ENCODE measurements at places on chromosomes 5 and 9.

DNA sequence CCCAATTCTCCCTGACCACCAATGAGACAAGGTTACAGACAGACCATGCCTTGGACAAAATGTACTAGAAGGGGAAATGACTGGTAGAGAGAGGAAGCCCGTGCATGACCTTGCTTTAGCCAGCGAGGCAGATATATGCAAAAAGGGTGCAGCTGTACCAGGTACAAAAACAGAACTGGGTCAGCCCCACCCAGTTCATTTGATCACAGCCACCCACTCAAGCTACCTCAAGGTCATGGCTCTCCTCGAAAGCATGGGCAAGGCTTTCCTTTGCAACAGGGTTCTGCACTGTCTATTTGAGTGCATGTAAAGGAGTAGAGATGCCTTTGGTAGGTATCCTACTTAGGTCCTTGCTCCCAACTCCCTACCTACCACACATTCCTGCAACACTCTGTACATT, 33.3 kb downstream of the TLE1 start:
- peak; percentile 4 for DNase-seq

DNA sequence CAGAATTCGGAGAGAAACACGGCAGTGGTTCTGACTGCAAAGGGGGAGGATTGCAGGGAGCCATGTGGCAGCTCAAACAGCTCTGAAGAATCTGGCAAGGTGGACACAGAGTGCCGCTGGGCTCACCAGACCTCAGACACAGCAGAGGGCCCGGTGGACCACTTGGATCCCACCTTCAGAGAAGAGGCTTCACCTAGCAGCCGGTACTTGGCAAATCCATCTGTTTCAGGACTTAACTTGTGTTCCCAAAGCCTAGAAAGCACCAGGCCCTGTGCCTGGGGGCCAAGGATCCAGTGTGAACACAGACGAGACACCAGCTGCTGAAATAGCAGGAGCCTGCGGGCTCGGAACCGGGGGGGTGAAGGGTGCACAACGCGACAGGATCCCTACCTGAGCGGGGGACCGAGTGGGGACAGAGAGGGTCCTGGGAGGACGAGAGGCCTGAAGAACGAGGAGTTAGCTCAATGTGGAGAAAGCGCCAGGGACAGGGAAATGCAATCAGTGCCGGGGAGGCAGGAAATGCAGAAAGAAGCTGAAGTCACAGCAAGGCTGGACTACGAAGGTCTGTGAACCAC, 44.6 kb downstream of the BTNL9 start:
- DNase-seq, result no peak

- DNase-seq, result no peak
Measured at GRCh38 chr5:73215531-73215890, 42.5 kb downstream of the TMEM174 start.

GRCh38 chr9:37329576-37329975, 92.9 kb upstream of the GRHPR start:
- peak; percentile 41 for DNase-seq

- DNase-seq, result no peak
Measured at GRCh38 chr9:20898885-20899554, 132.4 kb downstream of the HACD4 start.

GRCh38 chr5:68343421-68343826, 127.9 kb downstream of the PIK3R1 start:
- DNase-seq, result no peak

- no peak for DNase-seq
Measured at GRCh38 chr9:111427186-111427585, 57.0 kb downstream of the ECPAS start.

DNA sequence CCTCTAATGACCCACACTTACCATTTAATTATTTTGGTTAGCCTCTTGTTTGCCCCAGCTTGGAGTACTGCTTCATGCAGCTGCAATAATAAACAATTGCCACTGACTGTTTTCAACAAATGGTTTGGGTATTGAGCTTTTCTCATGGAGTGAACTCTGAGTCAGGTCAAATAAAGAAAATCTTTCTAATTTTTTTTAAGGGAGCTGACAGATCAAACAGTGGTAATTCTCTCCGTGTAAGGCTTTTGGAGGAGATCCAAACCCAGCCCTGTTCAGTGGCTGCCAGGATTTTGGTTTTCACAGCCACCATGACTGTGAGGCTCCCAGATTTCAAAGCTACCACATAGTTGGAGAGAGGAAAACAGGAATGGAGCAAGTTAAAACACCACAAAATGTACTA, 110.7 kb upstream of the EFNA5 start:
- no peak for DNase-seq

DNA sequence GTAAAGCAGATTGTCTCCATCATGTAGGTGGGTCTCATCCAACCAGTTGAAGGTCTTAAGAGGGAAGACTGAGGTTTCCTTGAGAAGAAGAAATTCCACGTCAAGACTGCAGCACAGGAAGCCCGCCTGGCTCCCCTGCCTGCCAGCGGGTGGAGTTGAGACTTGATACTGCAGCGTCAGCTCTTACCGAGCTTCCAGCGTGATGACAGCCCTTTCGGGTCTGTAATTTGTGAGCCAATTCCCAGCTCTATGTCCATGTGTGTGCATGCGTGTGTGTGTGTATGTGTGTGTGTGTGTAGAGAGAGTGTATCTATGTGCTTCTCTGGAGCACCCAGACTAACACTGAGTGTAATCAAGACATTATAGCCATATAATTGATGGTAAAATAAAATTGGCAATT, 379.7 kb upstream of the IRX2 start:
- no peak for DNase-seq

GRCh38 chr9:121279776-121280388, 11.9 kb downstream of the GSN start:
- DNase-seq, result no peak

- no peak for DNase-seq
Measured at GRCh38 chr5:61055434-61056006, 106.7 kb downstream of the SMIM15 start.

DNA sequence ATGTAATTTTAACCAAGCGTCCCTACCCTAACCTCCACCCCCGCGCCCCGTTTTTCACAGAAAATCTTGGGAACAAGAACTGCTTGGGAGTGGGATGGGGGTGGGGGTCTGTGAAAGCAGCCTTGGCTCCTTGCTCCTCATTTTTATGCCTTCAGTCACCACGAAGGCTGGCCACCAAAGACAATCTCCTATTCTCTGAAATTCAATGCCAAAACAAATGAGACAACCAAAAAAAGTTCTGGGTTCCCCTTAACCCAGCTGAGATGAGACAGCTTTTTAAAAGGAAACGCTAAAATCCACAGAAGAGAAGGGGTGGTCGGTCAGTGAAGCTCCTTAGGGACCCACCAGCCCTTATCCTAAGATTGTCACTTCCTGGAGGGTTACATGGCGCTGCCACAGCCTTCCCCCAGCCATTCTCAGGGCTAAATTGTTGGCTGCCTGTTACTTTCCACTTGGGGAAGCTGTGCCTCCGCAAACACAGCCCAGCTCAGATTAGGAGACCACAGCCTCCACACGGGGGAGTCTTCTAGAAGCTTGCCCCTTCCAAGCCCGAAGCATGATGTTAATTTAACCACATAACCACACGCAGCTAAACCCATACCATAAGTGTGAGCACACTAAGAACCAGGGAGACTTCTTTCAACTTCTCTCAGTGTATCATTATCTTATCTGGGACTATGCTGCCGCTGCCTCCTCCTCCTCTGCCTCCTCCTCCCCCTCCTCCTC, 136.3 kb downstream of the FOXD1 start:
- DNase-seq, result peak; percentile 22

DNA sequence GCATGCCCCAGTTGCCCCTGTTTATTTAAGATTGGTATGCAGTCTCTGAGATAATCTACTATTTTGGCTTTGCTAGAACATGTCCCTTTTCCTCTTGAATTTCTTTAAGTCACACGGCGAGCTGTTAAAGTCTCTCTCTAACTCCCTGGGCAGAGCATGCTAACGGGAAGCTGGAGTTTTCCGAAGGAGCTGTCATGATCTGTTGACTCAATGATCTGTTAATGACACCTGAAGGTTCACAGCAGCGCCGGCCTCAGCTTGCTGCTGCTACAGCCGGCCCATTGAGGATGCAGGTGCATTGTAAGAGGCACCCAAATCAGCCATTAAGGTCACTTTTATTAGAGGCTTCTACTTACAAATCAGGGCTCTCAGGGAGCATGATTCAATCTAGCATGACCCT, 1203.4 kb downstream of the MAT2B start:
- no peak for DNase-seq

DNA sequence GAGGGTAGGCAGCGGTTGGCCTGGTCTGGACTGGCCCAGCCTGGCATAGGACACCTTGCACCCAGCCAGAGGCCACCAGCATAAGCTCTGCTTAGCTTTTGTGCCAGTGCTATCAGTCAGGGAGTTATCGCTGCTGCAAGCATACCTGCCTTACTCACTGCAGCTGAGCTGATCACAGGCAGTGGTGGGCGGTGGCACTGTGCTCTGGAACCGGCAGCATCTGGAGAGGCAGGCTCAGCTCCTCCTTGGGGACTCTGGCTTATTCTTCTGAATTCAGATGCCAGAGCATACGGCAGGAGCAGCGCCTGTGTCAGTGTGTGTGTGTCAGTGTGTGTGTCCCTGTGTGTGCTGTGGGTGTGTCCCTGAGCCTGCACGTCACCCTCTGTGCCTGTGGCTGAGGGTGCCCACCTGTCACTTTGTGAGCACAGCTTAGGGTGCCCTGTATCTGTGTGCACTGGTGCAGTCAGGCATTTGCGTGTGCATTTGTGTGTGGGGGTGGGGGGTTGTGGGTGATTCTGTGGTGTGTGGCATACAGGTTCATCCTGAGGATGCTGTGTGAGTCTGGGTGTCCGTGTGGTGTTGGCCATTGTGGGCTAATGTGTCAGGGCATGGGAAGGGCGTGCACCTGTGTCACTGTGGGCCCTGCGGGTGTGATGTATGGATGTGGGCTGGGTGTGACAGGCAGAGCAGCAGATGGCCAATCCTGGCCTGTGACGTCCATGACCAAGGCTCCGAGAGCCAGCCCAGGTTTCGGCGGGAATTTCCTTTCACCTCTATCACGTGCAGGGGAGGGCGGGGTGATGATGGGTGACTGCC, 23.5 kb downstream of the LMX1B start:
- peak; percentile 63 for DNase-seq

DNA sequence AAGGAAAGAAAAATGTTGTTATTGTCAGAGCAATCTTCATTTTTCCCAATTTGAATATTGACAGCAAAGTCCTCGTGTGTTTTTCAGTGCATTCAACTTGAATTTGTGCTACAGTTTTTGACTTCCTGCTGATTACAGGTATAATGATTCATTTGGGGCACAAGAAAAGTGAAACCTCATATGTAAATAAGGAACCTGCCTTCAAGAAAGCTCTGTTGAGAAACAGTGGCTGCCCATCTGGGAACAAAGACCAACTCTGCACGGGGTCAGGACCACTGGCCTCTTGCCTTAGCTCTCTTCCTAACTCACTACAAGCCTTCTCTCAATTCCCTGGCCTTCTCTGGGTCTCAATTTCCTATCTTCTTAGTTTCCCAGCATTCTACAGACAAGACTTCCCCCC, 21.0 kb downstream of the TIMD4 start:
- no peak for DNase-seq

GRCh38 chr9:98743329-98743728, 34.6 kb upstream of the GABBR2 start:
- no peak for DNase-seq

DNA sequence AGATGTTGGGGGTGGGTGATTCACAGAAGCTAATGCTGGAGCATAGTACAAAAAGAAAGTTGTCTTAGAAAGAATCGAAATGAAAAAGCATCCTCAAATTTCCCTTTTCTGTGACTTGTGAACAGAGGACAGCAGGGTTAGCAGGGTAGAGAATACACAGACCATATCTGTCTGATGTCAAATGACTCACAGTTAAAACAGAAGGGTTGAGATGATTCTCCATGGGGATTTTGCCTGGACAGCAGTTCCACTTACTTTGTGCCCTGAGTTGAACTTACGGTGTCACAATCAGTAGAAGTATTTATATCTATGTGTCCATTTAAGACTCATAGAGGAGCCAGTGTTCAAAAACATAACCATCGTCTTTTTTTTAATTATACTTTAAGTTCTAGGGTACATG, 801.6 kb downstream of the KCTD16 start:
- no peak for DNase-seq

DNA sequence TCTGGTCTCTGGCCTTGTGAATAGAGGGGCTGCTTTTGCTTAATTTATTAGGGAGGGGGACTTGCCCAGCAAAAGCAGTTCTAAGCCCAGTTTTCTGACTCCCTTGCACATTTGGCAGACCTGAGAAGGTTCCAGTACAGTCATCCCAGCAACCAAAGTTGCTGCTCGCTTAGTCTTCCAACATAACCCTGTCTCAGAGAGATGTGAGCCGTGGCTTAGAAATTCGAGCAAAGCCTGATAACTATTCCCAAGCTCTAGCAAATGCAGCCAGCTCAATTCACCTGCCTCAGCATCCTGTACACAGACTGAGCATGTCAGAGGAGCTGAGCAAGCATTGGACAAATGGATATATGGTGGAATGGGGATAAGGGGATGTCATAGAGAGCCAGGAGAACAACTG, 401.9 kb downstream of the SPOCK1 start:
- DNase-seq, result no peak

GRCh38 chr9:101677861-101678260, 60.6 kb downstream of the GRIN3A start:
- no peak for DNase-seq

GRCh38 chr9:138118601-138119071, 241.1 kb downstream of the CACNA1B start:
- no peak for DNase-seq

- no peak for DNase-seq
Measured at GRCh38 chr9:97536480-97536879, 35.0 kb downstream of the TMOD1 start.

DNA sequence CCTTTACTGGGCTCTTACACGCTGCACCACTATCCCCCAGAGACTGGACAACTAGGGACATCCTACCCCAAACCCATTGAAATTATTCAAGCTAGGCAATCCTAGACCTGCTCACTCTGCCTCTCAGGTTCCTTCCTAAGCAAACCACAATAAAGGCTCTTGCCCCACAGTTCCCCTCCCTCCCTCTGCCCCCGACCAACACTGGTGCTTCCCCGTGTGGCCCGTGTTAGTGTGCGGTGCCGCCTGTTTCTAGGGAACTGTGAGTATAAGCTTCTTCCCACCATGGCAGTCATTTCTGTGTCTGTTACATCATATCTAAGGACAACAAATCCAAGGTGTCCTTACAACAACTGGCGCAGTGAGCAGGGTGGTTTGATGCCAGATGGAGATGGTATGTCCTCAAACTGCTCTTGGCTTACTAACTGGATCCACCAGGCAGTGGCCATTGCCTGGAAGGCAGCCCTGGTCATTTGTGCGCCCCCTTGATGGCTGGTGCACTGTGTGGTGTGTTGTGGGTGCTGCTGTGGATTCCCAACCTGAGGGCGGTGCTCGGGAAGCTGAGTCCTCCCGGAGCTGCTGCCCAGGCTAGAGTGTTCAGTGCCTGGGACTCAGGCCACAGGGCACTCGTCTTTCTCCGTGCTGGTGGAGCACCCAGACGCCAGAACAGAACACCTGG, 8.4 kb upstream of the MXD3 start:
- peak; percentile 43 for DNase-seq

- DNase-seq, result no peak
Measured at GRCh38 chr9:5416953-5417352, 20.8 kb downstream of the PLGRKT start.

GRCh38 chr9:20760246-20760891, 76.3 kb downstream of the FOCAD start:
- DNase-seq, result no peak

- DNase-seq, result no peak
Measured at GRCh38 chr5:77008413-77008812, 21.8 kb upstream of the AGGF1 start.
